ENCODE measurements at places on chromosomes 3 and 15.
A peak's percentile ranks its signal among the peaks of the same experiment; 100 is the strongest.

DNA sequence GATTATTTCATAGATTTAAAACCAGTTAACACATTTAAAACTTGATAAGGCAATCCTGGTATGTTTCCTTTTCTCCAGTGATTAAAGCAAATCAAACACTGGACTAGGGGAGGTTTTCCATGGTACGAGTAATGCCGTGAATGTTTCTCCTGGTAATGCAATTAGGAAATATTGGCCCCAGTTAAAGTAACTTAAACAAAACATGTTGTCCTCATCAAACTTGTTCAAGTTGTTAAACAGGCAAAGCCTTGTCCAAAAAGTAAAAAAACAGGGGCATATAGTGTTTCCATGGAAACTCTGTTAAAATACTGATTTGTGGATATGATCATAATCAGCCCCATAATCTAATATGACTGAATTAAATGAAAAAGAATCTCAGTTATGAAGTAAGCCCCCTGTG lies 13.1 kb upstream of the LRTM1 start:
- DNase-seq = no peak

- no peak for DNase-seq
These were observed 56.9 kb upstream of the DPH6 start for GRCh38 chr15:35602836-35603235.

DNA sequence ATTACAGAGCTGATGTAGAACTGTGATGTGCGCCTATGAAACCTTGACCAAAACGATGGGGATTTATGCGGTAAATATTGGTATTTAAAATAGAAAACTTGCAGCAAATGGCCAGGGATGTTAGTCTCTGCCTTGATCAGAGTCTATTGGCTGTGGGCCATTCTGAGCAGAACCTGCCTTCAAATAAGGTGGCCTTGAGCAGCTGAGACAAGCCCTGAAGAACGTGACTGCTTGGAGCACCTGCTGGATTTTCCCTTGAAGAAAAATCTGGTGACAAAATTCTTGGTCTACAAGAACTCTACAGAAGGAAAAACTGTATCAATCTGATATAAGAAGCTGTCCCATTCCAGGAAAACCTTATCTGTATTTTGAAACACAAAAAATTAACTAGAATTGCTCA lies 820.1 kb upstream of the EPHA6 start:
- no peak for DNase-seq

- peak; percentile 68 for DNase-seq
These were observed 172.7 kb upstream of the CTNNB1 start for GRCh38 chr3:41026394-41027177.

DNA sequence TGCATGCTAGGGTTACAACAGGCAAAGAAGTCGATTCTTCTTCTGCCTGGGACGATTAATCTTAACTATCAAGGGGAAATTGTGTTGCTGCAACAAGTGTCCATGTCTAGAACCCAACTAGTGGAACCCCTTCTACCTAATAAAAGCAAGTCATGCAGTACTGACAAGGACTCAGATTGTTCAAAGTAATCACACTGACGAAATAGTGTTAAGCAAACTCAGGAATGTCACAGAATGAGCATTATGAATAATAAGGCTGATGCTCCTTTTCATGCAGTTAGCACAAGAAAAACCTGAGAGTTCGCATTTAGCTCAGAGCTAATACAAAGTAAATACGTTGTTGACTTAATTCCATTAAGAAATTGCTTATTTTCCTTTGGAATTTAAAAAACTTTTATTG lies 47.5 kb upstream of the TRIM42 start:
- DNase-seq = no peak

GRCh38 chr3:4570840-4571621 lies 77.9 kb downstream of the ITPR1 start:
- DNase-seq = no peak

- DNase-seq = no peak
These were observed 18.9 kb upstream of the ATP13A4 start for GRCh38 chr3:193573403-193574191.

- no peak for DNase-seq
These were observed 72.0 kb downstream of the TFG start for GRCh38 chr3:100781301-100781700.

DNA sequence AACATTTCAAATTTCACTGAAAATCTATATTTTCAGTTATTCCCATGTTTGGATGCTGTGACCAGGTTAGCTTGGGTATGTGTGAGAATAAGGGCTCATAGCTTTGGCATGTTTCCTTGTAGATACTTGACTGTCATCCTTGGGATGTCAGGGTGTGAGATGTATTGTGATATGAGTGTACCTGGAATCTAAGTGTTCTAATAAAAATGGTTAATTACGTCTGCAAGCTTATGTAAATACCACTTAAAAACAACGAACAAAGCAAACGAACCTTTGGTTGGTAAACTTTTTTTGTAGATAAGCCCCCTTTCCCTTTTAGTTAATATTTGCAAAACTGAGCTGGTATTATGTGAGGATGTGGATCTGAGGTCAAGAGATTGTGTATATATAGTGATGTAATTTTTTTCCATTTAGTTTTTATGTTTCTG lies 63.5 kb downstream of the FNDC3B start:
- DNase-seq = no peak

GRCh38 chr3:59442046-59442445 lies 392.2 kb upstream of the CFAP20DC start:
- DNase-seq = no peak

DNA sequence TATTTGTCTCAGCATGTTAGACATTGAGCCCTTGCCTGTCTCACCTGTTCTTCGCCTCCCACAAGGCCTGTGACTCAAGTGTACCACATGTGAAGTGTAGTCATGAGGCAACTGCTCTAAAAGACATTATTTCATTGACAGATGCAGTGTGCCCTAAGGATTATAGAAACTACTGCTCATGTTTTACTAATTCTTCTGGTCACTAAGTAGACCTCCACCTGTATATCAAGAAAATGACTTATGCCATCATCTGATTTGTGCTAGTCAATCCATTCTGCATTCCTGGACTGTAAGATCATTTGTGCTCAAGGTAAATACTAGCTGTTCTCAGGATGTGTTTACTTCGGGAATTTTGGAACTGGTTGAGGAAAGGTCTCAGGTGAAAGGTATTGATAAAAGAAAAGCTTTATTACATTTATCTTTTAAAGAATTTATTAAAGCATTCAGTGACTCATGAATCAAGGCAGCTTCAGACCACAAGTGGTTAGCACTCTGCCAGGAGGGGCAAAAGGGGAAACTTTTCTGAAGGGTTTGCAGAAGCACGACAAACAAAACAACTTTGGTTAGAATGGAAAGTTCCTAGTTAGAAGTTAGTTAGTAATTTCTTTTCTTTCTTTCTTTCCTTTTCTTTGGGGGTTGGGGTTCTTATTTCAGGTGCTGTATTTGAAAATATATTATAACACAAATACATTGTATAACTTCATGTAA lies 465.3 kb upstream of the CBLB start:
- DNase-seq = peak; percentile 53

GRCh38 chr15:88748081-88748480 lies 55.2 kb upstream of the ACAN start:
- DNase-seq = no peak

DNA sequence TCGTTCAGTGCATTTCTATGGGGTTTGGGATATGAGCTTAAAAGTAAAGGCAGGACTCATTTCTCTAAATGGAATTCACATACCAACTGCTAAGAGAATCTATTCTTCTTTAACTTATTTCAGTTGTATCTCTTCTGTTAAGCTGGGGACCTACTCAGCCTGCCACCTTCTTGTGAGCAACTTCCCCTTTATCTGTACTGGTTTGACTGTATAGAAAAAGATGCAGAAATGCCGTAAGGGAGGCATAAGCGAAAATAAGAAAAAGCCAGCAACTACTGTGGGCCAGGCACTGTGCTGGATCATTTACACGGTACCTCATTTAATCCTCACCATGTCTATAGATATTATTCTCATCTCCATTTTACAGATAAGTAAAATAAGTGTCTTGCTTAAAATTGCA lies 38.4 kb downstream of the RBMS3 start:
- no peak for DNase-seq

- no peak for DNase-seq
These were observed 544.9 kb downstream of the NAALADL2 start for GRCh38 chr3:175404027-175404426.

DNA sequence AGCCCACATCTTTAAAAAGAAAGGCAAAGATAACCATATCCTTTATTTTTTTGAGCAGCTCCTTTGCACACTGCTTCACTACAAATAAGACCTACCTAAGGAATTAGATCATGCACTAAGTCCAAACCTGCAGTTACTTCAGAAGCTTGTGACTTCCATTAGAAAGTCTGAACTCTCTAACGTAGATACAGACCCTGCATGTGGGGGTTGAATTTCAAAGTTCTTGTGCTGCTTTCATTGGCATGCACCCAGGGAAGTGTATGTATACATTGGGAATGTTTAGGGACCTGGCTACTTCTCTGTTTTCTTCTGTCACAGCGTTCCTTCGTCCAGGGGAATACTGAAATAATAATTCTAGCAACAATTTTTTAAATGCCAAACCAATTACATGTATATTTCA lies 185.2 kb upstream of the IL12A start:
- no peak for DNase-seq

- DNase-seq = peak; percentile 48
These were observed 24.9 kb downstream of the ZMAT3 start for GRCh38 chr3:179046497-179047353.

- no peak for DNase-seq
These were observed 18.0 kb downstream of the LCMT2 start for GRCh38 chr15:43312378-43312777.

DNA sequence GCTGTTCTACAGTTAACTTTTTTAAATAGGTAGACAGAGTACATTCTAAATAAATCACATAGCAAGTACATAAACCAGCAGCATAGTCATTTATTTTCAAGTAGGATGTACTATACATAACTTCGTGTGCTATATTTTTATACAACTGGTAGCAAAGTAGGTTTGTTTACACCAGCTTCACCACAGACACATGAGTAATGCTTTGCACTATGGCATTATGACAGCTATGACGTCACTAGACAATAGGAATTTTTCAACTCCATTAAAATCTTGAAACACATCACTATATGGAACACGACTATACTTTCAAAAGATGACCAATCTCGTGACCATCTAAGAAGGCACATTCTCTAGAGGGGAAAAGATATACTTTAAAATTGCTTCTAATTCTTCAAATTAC lies 3.5 kb downstream of the TEX55 start:
- DNase-seq = peak; percentile 31

DNA sequence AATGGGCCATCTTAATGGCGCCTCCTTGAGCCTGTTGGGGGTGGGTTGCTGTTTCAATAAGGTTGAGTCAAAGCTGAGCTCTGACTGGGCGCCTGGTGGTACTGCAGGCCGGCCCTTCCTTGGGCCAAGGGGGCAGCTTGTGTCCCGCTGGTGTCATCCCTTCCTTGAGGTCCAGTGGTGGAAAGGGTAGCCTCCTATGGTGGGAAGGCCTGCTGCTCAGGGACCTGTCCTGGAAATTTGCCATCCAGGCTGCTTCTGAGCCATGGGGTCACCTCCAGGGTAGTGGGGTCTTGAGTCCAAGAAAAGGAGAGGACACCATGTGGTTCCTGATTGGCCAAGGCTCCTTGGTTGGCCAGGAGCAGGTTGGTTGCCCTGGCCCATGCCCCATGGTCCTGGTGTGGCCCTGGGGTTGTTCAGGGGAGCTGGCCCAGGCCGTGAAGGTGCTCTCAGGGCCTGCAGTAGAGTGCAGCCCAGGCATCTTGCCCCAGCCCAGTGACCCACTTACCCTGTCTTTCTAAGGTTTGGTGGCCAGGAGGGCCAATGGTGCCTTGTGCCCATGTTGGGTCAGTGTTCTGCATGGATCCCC lies 188.7 kb downstream of the UBE3A start:
- DNase-seq = no peak

GRCh38 chr15:31338318-31338878 lies 11.8 kb downstream of the KLF13 start:
- no peak for DNase-seq

GRCh38 chr3:133944641-133945380 lies 49.1 kb upstream of the RAB6B start:
- DNase-seq = peak; percentile 95

GRCh38 chr3:169147238-169148008 lies 516.1 kb downstream of the MECOM start:
- peak; percentile 28 for DNase-seq

DNA sequence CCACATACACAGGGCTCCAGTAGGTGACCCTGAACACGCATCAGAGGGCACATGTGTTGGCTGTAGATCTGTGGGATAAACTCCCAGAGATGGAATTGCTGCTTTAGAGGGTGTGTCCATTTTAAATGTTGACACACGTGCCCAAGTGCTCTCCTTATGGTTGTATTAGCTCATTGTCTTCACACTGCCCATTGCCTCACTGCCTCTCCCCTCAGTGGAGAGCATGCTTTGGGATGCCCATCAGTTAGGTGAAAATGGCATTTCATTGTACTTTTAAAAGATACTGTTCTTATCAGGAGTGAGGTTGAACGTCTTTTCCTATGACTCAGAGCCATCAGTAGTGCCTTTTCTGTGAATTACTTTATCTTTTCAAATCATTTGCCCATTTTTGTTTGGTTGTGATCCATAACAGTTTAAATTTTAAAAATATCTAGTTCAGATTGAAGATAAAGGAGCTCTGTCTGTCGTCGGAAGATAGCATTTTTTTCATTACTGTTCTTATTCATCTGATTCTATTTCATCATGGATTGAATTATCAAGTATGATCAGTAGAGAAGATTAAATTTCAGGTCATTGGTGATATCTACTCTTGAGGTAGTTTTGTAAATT lies 120.7 kb downstream of the CHDH start:
- DNase-seq = no peak

DNA sequence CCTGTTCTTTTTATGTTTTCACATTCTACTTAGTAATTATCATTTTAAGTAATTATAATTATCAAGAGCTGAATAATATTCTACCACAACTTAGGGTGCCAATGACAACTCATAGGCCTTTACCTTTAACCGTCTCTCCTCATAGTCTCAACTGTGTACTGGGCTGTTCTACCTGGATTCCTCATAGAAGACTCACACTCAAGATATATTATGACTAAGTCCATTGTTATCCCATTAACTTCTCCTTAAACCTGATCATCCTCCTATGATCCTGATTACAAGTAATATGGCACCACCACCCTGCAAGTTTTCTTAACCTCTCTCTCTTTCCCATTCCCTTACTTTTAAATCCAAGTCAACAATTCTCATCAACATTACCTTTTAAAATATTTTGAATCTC lies 285.9 kb upstream of the VEPH1 start:
- DNase-seq = no peak

DNA sequence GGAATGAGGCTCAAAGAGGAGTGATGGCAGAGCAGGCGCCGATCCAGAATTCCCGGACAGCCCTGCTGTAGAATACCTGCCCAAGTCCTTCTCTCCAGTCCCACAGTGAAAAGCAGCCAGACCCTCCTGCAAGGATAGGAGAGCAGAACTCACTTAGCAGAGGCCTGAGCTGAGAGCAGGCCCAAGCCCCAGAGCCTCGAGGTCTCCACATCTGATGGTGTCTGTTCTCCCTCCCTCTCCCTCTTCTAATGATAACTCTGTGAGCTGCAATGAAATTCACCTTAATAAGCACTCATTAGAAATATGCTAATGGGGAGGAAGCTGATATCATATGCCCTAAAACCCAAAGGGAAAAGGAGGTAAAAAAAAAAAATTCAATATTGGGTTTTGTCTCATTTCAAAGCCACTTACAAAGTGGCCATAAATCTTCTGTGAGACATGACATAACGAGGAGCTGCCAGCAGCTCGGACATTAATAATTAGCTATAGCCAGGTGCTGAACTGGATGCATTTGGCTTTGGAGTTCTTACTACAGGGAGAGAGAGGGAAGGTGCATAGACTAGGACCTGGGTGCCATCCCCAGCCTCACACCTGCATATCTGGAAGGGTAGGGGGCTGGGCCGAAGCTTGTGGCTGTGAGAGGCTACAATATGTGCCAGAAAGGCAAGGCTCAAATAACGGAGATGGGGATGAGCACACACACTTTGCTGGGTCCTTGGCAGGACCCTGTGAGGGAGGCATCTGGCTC lies 108.4 kb downstream of the MEGF11 start:
- no peak for DNase-seq
